ENCODE measurements at places on chromosomes 16 and 17.

DNA sequence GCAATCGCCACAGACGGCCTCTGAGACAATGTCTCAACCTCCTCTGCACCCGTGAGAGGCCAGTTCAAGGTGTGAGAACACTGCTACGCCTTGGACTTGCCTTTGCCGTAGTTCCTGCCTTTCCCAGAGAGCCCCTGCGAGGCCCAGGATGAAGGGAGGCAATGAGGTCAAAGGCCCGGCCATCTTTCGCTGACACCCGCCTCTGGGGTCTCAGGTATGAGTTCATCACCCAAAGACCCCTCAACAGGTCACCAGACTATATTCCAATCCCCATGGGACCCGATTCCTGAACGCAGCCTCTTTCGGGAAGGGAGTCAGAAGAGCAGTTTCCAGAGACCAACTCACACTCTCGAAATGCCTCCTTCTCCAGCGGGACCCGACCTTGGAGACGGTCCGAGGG is 573.5 kb downstream of the KCNJ18 start:
- DNase-seq, result no peak

DNA sequence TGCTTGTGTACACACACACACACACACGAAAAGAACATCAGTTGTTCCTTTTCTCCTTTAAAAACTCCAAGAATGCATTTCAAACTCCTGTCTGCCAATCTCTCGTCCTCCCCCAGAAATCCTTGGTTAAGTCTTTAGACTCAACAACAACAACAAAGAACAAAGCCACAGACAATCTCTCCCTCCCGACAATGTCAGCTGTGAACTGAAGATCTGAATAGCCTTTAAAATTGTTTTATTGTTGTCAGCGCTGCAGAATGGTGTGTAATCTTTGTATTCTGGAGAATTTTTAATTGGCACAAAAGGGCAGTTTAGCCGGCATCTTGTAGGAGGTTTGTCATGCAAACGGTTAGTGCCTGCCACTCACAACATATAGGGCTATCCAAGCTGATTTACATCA is 219.5 kb downstream of the MSI2 start:
- DNase-seq, result no peak

DNA sequence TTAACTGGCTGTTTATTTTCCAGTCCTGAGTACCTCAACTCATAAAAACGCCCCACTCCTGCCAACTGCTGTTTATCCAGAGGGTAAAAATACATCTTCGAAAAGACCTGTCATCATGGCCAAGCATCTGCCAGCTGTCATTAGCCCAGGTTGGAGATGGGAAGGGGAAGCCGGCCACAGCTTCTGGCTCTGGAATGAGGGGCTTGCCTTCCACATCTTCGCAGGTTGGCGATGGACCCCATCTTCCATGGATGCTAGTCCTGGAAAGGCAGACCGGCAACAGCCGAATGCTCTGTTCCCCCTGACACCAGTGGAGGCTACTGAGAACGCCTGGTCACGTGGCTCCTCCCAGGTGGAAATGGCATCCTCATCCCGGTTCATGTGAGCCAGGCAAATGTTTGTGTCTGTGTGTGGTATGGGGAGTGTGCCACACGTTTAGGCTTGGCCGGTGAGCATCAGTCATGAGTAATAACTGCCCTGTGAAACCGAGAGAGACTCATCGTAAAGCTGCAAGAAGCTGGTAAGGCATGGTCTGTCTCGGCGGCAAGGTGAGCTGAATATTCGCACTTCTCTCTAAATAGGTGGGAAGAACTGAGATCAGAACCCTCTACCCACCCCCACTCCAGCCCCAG is 420 bp upstream of the KRTAP17-1 start:
- DNase-seq, result no peak

GRCh38 chr17:81412490-81413093 is 17.3 kb downstream of the BAHCC1 start:
- peak; percentile 81 for DNase-seq

DNA sequence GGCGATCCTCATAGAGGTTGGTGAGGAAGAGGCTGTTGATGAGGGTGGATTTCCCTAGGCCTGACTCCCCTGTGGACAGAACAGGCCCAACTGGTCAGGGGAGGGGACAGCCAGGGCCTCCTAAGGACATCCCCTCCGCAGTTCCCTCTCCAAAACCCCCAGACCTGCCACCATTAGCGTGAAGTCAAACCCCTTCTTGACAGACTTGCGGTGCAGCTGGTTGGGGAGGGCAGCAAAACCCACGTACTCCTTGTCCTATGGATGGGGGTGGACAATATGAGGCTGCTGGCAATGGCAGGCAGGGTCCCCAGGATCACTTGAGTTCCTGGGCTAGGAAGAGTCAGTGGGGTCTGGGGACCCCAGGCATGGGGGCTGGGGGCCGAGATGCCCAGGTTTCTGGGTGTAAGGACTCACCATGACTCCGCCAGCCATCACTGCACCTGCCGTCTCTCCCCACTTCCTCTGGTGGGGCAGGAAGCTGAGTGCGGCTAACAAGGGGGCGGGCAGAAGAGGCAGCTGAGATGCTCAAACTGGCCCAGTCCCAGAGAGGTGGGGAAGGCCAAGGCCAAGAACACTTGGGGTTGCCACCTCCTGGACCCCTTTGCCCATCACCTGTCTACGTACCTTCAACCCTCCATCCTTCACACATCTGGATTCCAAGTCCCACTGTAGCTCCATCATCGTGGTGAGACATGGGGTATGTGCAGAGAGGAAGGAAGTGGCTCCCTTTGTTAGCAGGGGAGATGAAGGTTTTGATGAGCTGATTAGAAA is at the start of gene SEPTIN1:
SEPTIN1 (minus strand) TSS at position 451 of the 771 bp plus-strand sequence; CDS start at position 432, 19 bp downstream.
- DNase-seq, result no peak

DNA sequence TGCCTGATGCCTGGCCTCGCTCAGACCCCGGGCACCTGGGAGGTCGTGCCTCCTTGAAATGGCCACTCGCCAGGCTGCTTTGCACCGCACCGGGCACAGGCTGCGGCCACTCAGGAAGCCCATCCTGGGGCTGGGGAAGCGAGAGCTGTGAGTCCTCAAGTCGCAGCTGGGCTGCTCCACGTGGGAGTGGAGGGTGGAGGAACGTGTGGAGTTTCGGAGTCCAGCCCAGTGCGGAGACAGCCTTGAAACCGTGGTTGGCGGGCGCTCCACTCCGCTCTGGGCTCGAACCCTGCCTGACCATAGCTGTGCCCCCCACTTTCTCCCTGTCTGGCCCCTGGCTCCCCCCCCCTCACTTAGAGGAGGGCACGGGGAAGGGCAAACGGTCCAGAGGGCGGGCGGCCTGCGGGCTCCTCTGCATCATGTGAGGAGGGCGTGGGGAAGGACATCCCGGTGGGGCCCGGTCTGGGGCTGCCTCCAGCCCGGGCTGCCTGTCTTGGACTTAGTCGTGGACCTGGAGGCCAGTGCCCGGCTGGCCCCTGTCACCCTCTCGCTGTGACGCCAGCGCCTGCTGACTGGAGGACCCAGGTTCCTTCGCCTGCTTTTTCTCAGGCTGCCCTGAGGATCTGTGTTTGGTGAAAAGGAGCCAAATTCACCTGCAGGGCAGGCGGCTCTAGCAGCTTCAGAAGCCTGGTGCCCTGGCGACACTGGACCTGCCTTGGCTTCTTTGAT is 2.5 kb downstream of the UBE2I start:
- DNase-seq, result no peak

- DNase-seq, result no peak
Measured at GRCh38 chr17:6057562-6057961, 12.6 kb upstream of the WSCD1 start.

DNA sequence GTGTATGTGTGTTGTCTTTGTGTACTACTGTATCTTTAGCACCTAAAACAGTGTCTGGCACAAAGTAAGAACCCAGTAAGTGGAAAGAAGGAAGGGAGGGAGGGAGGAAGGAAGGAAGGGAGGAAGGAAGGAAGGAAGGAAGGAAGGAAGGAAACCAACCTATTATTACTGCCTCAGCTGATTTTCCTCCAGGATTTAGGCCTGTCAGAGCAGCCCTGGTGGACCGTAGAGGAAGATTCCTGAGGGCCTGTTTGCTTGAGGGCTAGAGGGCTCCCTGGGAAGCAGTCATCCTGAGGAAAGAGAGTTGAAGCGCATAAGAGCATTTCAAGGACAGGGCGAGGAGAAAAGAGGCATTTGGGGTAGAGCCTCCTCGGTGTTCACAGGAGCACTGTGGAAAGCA is 61.5 kb downstream of the WSB1 start:
- no peak for DNase-seq

GRCh38 chr16:66426112-66427035 is 721 bp upstream of the BEAN1 start:
- no peak for DNase-seq

GRCh38 chr16:25063102-25063501 is 47.9 kb upstream of the ARHGAP17 start:
- no peak for DNase-seq

- DNase-seq, result no peak
Measured at GRCh38 chr16:19542138-19542821, 13.2 kb upstream of the VPS35L start.

DNA sequence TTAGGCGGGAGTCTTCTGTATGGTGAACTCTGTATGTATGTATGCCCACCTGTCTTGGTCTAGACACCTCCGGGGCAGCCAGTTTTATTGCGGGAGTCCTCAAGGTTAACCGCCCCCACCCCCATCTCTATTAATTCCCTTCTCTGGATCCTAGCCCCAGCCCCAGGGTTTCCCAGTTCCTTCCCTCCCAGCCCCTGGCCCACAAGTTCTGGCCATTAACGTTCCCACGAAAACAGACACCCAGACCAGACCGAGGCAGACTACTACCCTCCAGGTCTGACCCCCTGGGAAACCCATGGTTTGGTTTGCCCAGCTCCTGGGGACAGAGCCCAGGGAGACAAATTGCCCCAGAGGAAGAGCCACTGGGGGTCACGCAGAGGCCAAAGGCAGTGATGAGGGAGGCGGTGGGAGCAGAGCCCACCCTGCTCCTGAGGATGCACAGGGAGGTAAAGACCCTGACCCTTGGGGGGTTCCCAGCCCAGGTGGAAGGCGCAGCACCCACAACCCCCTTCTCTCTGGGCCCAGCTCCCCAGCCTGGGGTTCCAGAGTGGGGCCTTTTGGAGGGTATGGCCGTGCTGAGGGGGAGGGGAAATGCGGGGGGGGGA is 8.5 kb downstream of the TBKBP1 start:
- no peak for DNase-seq

DNA sequence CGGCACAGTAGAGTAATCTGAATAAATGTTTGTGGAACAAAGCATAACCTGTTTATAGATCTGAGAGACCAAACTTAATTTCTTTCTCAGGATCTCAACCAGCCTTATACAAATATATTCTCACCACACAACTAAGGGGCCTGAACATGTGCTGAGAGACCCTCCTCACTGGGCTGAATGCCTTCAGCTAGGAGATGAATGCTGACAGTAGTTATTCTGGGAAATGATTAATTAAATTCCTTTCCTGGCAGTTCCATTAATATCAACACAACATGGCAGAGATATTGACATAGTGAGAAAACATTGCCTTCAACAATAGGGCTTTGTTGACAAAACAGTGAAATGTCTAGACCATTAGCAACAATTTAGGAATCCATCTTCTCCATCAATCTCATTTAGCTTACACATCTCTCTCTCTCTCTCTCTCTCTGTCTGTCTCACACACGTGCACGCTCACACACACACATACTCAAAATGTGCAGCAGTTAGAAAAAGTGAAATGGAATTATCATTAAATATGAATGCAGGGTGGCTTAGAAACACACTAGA is 780.8 kb upstream of the CDH8 start:
- no peak for DNase-seq

DNA sequence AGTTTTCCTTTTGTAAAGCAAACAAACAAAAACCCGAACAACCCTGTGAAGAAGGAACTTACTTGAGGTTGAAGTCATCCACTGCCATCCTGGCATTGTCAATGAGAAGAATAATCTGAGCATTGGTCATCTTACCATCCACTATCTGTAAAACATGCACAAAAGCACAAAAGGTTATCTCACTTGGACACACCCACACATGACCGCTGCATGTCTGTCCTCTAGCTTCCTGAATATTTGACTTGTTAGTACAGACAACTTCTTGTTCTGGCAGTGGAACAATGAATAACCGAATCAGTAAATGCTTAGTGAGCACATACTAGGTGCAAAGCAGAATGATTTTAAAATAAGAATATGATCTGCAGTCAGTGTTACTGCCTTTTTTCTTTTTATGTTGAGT is 6.1 kb downstream of the KRT23 start:
- DNase-seq, result no peak

DNA sequence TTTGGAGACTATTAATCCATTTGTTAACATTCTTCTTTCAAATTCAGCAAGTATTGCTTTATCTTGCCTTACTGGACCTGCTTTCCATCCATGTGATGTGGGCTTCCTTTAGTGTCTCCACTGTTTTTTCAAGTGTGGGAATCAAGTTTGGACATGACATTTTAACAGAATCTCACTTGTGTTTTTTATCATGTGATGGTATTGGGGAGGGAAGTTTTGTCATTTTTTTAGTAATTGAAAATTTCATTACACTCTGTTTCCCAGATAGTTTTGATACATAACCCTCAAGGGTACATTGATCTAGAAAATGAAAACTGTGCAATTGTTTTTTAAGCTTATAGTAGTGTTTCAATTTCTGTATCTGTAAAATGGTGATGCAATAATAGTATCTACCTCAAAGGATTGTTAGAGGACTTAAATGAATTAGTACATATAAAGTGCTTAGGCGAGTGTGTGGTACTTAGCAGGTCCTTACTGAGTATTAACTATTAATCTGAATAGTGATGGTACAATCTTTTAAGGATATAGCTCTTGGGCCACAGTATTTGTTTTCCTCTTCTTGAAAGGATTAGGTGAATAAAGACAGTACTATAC is 27.3 kb downstream of the AATF start:
- DNase-seq, result no peak

DNA sequence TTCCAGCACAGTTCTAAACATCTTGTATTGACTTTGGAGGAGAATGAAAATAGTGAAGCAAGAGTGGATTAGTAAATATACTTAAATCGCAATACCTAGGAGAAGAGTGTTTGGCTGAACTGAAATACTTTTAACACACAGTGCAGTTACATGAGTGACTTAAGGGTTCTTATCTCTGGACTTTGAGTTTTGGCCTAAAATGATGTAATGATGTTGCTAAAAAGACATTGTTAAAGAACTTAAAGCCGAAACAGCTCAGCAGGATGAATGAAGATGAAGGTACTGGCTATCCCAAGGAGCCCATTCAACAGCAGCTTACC is 28.1 kb downstream of the PMP22 start:
- no peak for DNase-seq

GRCh38 chr17:1710807-1711553 is 803 bp upstream of the TLCD2 start:
- no peak for DNase-seq

DNA sequence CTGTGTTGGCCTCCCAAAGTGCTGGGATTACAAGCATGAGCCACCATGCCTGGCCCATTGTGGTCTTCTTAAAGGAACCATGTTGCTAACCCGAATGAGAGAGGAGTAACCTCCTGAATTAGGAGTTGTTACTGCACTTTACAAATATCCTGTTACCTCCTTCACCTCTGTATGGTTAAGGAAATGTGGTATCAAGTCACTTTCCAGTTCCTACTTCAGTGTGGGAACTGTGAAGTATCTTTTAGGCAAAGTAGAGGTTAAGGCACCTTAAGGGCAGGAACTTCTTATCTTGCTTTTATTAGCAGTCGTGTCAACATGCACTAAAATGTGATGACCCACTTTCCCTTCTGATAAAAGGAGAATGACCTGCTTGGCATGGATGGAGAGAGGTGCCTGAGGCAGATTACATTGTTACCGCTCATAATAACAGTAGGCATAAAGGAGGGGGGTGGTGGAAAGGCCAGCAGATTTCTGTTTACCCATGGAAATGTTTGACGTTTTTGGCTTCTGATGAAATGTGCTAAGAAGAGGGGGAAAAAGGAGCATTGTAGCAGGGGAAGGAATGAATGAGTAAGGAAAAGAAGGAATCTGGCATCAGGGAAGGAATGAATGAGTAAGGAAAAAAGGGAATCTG is 28.5 kb downstream of the FTO start:
- DNase-seq, result no peak

GRCh38 chr16:68356249-68356918 is 45.6 kb downstream of the PRMT7 start:
- no peak for DNase-seq
